IgD-negative memory B cell (primary cell): ENCODE measurements at places on chromosomes 16 and 17. TPM values are rescaled to one million over a fixed set of nuclear protein-coding genes. Genes with fewer than 3 reads are reported as not detected.

PPP1R27 gene
- not detected for polyA plus RNA-seq

PDILT gene
- polyA plus RNA-seq = not detected

KRT25 gene
- polyA plus RNA-seq = not detected

MGAT5B gene
- polyA plus RNA-seq = not detected

CRAMP1 gene
- polyA plus RNA-seq = 4.2 TPM

IGSF6 gene
- 0.31 TPM for polyA plus RNA-seq

PRSS8 gene
- not detected for polyA plus RNA-seq

EVI2B gene
- polyA plus RNA-seq = 192 TPM

SLC7A6OS gene
- polyA plus RNA-seq = 28.2 TPM

EFCAB13 gene
- polyA plus RNA-seq = 10.2 TPM

EVPLL gene
- not detected for polyA plus RNA-seq

SLC13A5 gene
- 0.30 TPM for polyA plus RNA-seq
